ENCODE measurements at places on chromosomes 7 and 10. TPM values are rescaled to one million over a fixed set of nuclear protein-coding genes. Genes with fewer than 3 reads are reported as not detected.
A peak's percentile ranks its signal among the peaks of the same experiment; 100 is the strongest.

- no peak overlapping the region for H3K27ac ChIP-seq
- H3K4me3 ChIP-seq = no peak overlapping the region
- H3K27me3 ChIP-seq = no peaks in the 10 kb centered on the region
These were observed 12.3 kb downstream of the MRPS24 start for GRCh38 chr7:43856996-43857395.

Gene CYP2C19
- total RNA-seq = 0.22 TPM

- peak overlapping the region; percentile 39 for H3K27ac ChIP-seq
- no peaks in the 10 kb centered on the region for H3K4me1 ChIP-seq
- H3K4me3 ChIP-seq = no peak overlapping the region
These were observed 115.6 kb downstream of the TSPAN12 start for GRCh38 chr7:120742372-120742771.

Gene OR2A42
- not detected for total RNA-seq

GRCh38 chr10:94677691-94678090 lies 5.8 kb upstream of the CYP2C18 start:
- no peaks in the 10 kb centered on the region for H3K4me1 ChIP-seq
- no peaks in the 10 kb centered on the region for H3K36me3 ChIP-seq
- no peak overlapping the region for H3K27ac ChIP-seq
- peak; percentile 69 for DNase-seq

Gene DYDC2
- total RNA-seq = 5.3 TPM

Gene ATOH7
- 0.36 TPM for total RNA-seq

Gene GNG11
- total RNA-seq = 1.3 TPM

DNA sequence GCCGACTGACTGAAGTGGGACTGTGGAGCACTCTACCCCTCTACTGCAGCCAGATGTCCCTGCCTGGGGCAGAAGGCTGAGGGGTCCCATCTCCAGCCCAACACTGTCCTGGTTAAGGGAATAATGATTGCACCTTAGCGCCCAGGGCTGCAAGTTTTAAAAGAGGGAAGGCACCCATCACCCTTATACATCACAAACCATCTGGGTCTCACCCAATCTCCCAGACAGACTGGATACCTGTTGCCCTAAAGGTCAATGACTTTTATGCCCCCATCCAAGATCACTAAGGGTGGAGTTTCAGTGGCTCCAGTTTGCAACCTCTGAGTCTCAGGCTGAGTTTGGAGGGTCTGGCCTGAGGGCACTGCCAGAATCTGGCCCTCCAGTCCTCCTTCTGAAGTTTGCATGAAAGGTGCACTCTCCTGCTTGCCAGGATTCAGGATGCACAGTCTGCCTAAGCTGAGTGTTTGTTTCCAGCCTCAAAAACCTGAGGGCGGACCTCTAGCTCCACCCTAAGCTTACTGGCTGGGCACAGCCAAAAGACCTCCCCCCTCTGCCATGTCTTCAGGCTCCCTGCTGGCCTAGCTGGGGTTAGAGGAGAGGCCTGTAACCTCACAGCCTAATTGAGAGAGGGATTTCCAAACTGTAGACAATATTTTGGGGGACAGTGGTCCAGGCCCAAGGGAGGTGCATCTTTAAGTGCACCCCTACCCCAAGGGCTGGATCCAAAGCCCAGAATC lies 2.5 kb upstream of the EMX2 start:
- DNase-seq = no peak
- H3K27me3 ChIP-seq = peaks cover 100% of the 10 kb centered on the region
- H3K4me1 ChIP-seq = no peaks in the 10 kb centered on the region
- no peak overlapping the region for H3K27ac ChIP-seq
- H3K4me3 ChIP-seq = no peak overlapping the region
- no peaks in the 10 kb centered on the region for H3K36me3 ChIP-seq

Gene EGR2
- total RNA-seq = 0.43 TPM

GRCh38 chr10:1100691-1101368 lies 44.6 kb downstream of the WDR37 start:
- H3K4me1 ChIP-seq = no peaks in the 10 kb centered on the region
- DNase-seq = peak; percentile 90
- peaks cover 38% of the 10 kb centered on the region for H3K36me3 ChIP-seq
- H3K27ac ChIP-seq = no peak overlapping the region
